ENCODE measurements at places on chromosomes 2 and 18.

DNA sequence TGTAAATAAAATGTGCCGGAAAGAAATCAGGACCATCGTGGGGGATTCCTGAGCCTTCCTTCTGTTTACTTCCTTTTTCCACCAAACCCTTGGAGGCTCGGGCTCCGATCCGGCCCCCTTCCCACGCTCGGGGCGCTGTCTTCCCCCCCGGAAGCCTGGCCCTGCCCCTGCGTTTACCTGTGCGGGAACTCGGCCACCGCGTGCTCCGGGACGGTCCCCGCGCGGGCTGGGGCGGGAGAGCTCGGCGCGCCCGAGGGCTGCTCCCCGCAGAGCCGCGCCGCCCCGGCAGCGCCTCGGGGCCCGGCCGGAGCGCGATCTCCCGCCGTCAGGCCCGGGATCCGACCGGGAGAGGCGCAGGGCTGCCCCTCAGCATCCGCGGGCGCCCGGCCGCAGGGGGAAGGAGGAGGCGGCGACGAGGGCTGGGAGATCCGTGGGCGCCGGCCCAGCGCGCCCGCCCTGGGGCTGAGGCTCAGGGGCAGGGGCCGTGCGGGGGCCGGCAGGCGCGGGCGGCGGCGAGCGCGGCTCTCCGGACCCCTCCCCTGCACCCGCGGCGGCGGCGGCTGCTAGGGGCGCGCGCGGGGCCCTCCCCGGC is 435 bp downstream of the ADCY3 start:
- DNase-seq, result no peak

DNA sequence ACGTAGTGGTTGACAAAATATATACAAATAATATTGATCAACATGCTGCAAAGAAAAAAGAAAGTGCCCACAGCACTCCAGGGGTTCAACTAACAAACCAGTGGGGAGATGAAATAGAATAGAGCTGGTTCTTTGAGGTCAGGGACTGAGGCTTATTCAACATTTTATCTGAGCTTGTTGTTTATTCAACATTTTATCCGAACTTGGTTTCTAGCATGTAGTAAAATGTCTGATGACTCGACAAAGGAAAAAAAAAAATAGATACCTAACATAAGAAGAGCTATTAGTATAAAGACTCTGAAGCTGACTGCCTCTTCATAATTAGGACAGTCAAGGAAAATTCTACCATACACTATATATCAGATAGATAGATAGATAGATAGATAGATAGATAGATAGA is 440.9 kb downstream of the NRXN1 start:
- DNase-seq, result no peak

- no peak for DNase-seq
These were observed 112.5 kb upstream of the GLI2 start for GRCh38 chr2:120622886-120623753.

GRCh38 chr18:50751947-50752346 is 67.9 kb downstream of the MRO start:
- DNase-seq, result no peak

- DNase-seq, result no peak
These were observed 67.2 kb downstream of the POLR1A start for GRCh38 chr2:86038291-86039081.
